HEK293T (cell line): ENCODE measurements at places on chromosomes 7 and 10.

- peak; percentile 54 for DNase-seq
Observed at GRCh38 chr10:97640868-97641811, 669 bp downstream of the PI4K2A start.

GRCh38 chr10:102422545-102423129 is 2.0 kb downstream of the FBXL15 start:
- peak; percentile 76 for DNase-seq

DNA sequence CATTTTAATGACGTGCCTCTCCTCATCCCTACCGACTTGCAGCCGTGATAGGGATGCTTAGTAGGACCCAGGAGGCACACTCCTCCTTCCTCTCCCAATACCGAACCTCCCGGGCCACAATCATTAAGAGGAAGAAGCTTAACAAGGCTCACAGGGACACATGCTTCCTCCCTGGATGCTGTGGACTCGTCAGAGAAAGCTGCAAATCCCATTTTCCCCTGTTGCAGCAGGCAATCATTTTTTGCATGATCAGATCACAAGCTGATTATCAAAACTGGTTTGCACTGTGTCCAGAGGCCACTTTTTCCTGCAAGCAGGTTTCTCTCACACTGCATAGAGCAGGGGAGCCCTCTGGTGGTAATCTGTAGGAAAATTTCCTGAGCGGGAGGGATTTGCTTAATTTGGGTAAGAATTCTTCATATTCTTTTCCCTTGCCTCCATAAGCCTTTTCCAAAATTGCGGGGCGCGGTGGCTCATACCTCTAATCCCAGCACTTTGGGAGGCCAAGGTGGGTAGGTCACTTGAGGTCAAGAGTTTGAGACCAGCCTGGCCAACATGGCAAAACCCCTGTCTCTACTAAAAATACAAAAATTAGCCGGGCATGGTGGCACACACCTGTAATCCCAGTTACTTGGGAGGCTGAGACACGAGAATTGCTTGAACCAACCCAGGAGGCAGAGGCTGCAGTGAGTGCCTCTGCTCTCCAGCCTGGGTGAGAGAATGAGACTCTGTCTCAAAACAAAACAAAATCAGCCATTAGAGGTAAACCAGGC is 16.1 kb upstream of the LAMB4 start:
- DNase-seq, result peak; percentile 65

- DNase-seq, result no peak
Observed at GRCh38 chr10:103227416-103227815, 18.3 kb upstream of the RPEL1 start.

DNA sequence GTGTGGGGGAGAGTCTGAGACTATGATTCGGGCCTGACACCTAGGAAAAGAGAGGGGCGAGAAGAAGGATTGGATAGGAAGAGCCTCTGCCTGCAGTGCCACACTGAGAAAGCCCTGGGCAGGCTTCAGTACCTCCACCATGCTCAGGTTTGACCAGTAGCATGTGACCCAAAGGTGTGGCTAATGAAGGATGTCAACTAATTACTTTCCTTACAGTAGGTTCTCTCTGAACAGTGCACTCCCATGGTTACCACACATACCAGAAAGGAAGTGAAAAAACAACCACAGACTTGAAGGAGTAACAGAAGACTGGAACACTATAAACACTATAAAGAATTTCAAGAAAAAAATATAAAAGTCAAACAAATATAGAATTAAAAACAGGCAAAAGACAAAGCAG is 46.2 kb downstream of the SEM1 start:
- no peak for DNase-seq

DNA sequence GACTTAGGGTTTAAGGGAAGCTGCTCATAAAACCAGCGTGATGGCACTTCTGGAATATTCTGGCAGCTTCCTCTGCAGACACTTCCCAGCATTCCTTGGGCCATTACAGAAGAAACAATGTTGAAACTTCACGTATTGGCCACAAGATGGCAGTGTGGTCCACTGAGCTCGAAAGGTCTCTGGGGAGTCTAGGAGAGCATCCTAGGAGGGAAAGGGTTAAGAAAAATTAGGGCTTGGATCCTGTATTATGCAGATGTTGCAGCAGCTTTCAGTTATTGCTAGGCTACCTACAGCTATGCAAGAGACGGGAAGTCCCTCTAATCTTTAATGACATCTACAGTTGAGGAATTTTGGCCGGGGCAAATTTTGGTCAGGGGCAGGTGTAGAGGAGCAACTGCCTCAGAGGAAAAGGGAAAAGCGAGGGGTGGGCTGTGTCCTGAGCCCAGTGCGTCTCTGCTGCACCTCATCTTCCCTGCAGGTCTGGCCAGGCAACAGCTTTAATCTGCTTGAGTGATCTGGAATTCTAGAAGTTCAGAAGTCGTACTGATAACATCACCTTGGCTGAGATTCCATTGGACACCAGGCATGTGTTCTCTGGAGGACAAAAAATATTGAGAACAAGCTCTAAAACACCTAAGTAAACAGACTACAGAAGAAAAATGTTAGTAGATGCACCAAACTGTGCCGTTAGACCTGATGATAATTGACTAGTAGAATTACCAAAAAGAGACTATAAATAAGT is 220.8 kb upstream of the PRSS58 start:
- peak; percentile 36 for DNase-seq

DNA sequence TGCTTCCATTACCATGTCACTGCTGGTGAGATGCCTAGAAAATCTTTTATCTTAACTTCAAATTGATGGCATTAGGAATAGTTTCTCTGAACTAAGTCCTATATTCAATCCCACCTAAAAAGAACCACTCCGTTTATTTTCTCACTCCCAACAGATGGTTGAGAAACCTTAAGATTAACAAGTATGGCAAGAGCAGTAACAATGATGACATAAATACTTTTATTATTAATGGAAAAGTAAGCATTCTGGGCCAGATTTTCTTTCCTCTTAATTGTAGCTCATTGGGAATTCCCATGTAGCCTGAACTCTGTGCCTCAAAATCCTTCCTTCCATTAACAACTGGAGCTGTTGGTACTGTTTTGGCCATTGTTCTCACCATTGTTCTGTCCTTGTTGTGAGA is 21.1 kb upstream of the FAM13C start:
- no peak for DNase-seq

- DNase-seq, result no peak
Observed at GRCh38 chr7:93165447-93165846, 17.3 kb upstream of the SAMD9L start.

DNA sequence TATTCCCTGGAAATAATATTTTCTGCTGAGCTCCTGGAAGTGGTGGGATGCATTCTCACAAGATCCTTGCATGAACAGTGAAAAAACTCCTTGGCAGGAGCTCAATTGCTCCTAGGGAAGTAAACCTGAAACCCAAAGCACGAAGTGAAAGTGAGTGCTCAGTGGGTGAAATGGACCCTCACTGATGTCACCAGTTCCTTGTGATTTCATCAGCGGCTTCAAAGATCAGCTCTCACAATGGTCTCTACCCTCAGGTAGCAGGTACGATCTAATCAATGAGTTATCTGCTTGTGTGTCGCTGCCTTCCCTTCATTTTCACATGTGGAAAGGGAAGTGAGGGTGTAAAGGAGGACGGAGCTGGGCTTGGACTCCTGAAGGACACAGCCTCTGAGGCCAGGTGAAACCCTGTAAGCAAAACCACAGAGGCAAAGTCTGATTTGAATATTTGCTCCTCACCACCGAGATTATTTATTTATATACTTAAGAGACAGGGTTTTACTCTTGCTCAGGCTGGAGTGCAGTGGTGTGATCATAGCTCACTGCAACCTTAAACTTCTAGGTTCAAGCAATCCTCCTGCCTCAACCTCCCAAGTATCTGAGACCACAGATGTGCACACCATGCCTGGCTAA is 255.4 kb upstream of the LYZL1 start:
- DNase-seq, result no peak
